ENCODE measurements at places on chromosomes 11 and 22.

DNA sequence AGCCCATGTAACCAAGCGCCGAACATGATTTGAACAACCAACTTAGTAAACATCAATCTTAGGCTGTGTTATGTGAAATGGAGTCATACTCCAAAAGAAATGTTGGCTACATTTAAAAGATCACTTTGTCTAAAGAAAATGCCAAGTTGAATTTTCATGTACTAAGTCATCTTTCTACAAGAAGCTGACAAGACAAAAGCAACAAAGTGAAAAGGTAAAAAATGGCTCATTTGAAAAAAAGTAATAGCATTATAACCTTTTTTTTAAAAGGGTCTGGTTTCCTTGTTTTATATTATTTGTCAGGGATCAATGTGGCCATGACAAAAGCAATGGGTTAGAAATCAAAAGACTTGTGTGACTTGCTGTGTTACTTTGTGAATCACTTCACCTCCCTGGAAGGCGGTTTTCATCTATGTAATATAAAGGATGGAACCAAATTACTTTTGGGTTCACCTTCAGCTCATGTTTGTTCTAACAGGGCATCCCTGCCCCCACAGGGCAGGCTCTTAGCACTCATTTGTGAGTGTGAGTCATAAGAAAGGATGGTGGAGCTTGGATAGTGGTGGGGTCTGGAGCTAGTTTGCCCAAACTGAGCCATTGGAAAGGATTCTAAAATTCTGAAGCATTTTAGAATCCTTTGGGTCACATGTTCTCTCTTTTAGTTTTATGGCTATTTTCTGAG is 131.9 kb upstream of the MTMR2 start:
- DNase-seq, result no peak

- DNase-seq, result no peak
Measured at GRCh38 chr11:86849679-86850078, 49.3 kb downstream of the PRSS23 start.

DNA sequence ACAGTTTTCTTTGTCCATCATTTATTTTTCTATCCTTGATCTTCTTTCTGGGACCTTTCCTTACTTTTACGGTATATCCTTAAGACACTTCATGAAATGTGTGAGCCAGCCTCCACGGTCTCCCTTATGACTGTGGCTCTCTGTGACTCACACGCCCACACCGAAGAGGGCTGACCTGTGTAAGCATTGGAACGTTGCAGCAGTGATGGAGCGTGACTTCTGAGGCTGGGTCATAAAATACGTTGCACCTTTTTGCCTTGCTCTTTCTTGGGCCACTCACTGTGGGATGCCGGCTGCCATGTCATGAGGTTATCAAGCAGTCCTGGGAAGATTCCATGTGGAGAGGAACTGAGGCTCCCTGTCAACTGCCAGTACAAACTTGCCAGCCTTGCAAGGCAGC is 96.3 kb upstream of the RAB1B start:
- no peak for DNase-seq

- DNase-seq, result no peak
Measured at GRCh38 chr11:6900327-6900999, 8.2 kb upstream of the OR2D2 start.

GRCh38 chr11:41051919-41052635 is 407.4 kb downstream of the LRRC4C start:
- DNase-seq, result no peak

DNA sequence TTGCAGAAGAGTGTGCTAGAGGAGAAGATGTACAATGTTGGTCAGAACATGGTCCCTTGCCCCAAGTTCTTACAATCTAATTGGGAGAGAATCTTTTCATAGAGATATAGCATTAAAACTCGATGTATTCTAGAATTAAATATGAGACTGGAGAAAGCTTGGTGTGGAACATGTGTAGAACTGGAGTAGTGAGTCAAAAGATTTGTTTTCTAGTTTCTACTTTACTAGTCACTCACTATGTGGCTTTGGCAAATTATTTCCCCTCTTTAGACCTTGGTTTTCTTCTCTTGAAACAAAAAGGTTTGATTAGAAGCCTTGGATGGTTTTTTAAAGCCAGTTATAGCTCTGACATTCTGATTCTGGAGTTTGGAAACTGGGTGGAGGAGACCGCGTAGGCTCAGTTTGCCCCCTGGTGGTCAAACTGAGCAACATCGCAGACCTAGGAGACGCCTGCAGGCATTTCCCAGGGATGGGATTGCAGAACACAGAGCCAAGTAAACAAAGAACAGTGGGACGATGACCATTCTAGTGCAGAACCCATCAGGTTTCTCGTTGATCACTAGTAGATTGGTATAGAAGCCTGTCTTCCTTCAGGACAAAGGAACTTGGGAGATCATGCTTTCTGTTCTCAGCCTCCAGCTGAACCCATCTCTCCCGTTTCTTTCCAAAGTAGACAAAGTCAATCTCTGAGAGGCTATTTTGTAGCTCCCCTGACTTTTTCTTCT is 8.5 kb upstream of the CHRDL2 start:
- DNase-seq, result no peak

DNA sequence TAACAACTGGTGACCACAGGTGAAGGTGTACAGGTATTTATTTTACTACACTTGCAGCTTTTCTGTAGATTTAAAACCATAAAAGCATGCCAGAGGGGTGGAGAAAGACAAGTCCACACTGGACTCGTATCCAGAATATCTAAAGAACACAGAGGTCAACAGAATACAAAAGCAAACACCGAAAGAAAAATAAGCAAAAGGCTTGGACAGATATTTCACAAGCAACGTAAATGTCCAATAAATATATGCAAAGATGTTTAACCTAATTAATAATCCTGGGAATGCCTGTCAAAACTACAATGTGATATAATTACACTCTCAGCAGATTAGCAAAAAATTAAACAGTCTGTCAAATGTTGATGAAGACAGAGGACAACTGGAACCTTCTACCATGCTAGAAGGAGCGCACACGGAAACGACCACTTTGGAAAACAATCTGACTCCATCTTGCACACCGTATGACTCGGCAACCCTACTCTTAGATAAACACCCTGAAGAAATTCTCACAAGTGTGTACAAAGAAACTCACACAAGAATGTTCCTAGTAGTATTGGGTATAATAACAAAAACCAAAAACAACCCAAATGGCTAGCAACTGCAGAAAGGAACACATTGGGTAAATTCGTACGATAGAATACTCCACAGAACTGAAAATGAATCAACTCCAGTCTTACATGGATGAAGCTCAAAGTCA is 27.2 kb downstream of the GNB1L start:
- no peak for DNase-seq

GRCh38 chr11:111560800-111561199 is 20.3 kb downstream of the LAYN start:
- DNase-seq, result no peak

DNA sequence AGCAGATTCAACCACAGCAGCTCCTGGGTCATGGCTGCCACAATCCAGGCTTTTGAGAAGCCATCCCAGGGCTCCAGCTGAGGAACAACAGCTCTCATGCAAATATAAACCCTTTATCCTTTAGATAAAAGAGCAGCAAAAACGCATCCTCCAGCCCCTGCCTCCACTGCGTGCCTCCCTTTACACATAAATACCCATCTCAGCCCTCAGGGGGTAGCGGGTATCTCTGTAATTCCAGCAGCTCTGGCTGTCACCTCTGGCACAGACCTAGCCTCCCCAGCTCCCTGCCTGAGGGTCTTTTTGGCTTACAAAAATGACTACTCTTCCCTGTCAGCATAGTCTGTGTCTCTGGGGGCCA is 21.6 kb downstream of the LMO1 start:
- no peak for DNase-seq

- DNase-seq, result no peak
Measured at GRCh38 chr11:83092488-83093384, 21.0 kb upstream of the RAB30 start.

DNA sequence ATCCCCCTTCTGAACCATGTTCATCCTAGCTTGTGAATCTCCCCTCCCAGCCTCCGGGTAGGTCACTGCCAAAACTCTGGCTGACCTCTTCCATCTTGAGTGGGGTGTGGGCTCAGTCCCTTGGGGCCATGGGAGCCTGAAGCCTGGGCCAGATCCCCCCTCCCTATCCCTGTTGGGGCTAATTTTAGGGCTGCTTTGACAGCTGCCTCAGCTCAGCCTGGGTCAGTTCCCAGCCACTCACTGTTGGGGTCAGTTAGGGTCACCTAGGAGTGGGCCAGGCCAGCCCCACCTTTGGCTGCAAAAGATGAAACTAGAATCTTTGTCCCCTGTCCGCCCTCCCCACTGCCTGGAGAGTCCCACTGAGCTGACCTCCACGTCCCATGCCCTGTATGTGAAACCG is 29.8 kb upstream of the P2RY2 start:
- no peak for DNase-seq

GRCh38 chr11:66072081-66072480 is 2.0 kb downstream of the PACS1 start:
- DNase-seq, result no peak

DNA sequence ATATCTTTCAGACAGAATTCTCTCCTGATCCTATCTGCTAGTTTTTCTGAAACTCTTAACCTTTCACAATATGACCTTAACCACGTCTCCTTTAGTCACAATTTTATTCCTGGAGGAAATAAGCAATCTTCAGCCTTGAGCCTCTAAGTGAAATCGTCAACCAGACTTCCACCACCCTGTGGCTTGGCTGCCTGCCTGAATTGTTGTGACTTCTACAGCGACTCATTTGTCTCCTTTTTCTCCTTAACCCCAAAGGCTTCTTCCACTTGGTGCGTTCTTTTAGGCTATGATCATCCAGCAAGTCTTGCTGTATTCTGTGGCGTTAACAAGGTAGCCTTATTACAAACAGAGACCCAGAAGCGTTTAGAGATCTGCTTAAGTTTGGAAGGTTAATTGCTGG is 535.1 kb upstream of the ARHGAP42 start:
- no peak for DNase-seq

DNA sequence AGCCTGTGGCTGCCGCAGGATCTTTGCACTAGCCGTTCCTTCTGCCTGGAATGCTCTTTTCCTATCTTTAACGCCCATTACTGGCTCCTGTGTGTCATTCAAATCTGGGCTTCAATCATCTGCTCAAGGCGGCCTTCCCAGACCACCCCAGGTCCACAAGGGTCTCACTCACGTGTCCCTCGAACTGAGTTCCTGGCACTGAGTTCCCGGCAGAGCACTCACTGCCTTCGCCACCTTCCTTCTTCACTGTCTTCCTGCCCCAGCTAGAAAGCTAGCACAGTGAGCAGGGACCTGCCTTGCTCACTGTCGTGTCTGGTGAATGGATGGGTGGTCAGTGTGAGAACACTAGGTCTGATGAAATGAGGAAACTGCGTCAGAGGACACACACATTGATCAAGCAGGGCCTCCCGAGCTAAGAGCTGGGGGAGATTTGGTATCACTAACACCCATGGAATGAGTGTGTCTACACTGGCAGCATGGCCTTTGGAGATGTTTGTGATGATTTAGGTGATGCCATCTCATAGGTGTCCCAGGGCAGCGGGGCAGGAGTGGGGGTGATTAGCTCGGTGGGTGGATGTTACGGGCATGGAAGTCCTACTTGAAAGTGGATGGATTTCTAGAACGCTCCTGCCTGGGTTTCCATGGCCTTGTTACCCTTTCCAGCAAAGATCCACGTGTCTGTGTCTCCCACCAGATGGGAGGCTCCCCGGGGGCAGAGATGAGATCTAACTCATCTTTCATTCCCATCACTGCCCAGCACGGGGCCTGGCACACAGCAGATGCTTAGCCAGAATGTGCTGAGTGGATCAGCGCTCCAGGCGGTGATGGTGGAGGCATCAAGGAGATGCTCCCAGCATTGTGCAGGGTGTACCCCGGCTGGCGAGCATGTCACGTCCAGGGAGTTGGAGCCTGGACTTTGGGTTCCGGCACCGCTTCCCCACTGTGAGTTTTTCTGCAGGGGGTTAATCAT is 64.5 kb downstream of the SHISAL1 start:
- no peak for DNase-seq

DNA sequence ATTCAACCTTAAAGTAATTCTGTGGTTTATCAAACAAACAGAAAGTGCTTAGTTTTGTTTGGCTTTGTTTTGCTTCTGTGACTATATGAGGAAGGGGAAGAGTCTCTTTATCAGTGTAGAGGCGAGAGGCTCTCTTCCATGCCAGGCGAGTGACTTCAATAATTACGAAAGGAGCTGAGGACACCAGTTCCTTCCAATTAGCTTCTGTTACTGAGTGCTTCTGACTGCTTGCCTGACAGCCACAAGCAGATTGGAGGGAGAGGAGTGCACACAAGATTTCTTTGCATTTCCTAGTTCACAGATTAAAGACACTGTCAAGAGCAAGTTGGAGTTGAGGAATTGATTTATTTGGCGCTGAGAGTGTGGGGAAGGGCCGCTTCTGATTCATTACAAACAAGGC is 1484.5 kb upstream of the TENM4 start:
- DNase-seq, result no peak

DNA sequence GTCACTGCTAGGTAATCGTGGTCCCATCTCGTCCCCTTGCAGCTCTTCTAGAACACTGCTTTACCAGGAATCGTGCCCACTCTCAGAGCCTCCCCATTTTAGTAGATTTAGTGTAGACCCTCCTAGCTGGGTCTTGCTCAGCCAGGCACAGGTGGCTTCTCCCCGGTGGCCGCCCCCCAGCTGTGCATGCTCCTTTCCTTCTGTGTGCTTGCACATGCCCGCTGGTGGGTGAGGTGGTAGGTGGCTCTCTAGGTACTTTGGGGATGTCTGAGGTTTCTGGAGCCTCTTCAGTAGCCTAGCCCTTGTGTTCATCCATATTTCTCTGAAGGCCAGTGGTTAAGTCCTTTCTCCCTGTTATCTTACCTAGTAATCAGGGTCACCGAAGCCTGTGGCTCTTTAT is 5.6 kb downstream of the TUB start:
- DNase-seq, result no peak

GRCh38 chr22:47967831-47968230 is 1205.4 kb downstream of the TBC1D22A start:
- no peak for DNase-seq

DNA sequence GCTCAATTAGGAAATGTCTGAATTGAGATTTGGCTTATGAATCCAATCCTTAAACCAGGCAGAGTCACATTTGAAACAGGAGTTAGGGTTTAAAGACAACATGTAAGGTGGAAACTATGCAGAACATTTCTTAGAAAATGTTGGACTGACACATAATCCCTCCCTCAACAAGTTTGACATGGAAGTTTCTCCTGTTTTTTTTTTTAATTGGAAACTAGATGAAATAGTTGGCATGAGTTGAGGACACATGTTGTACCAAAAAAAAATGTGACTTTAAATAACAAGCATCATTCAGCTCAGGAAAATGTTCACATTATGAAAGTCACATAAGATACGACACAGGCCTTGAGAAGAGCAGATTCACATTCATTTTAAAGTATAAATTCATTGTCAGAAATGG is 154.9 kb upstream of the DDI1 start:
- DNase-seq, result no peak

GRCh38 chr11:82898241-82898640 is 2.0 kb downstream of the PRCP start:
- DNase-seq, result no peak
